ENCODE measurements at places on chromosomes 3 and 15. TPM values are rescaled to one million over a fixed set of nuclear protein-coding genes. Genes with fewer than 3 reads are reported as not detected.
A peak's percentile ranks its signal among the peaks of the same experiment; 100 is the strongest.

DNA sequence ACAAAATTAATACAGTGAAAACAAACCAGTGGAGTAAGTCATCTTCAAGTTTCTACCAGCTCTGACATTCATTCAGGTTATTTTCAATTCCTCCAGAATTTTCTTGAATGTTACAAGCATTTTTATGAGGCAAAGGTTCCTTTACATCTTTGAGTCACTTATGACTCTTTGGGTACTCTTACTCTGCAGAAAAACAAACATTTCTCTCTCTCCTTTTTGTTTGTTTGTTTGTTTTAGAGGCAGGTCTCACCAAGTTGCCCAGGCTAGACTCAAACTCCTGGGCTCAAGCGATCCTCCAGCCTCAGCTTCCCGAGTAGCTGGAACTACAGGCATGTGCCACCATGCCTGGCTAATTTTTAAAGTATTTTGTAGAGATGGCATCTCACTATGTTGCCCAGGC lies 233.5 kb downstream of the ADAMTSL3 start:
- ATAC-seq = no peak
- H3K4me1 ChIP-seq = peaks cover 23% of the 10 kb centered on the region
- H3K4me3 ChIP-seq = no peak overlapping the region
- no peaks in the 10 kb centered on the region for H3K36me3 ChIP-seq
- no peaks in the 10 kb centered on the region for H3K27me3 ChIP-seq
- no peak overlapping the region for H3K27ac ChIP-seq

NR1I2 gene
- total RNA-seq = not detected

GRCh38 chr3:133939463-133939835 lies 43.8 kb upstream of the RAB6B start:
- H3K27me3 ChIP-seq = no peaks in the 10 kb centered on the region
- no peak for ATAC-seq
- H3K4me3 ChIP-seq = no peak overlapping the region
- H3K27ac ChIP-seq = no peak overlapping the region
- H3K4me1 ChIP-seq = no peaks in the 10 kb centered on the region

GRCh38 chr3:160981217-160981938 lies 123.8 kb downstream of the B3GALNT1 start:
- no peaks in the 10 kb centered on the region for H3K27me3 ChIP-seq
- H3K27ac ChIP-seq = no peak overlapping the region
- no peaks in the 10 kb centered on the region for H3K36me3 ChIP-seq
- H3K4me1 ChIP-seq = no peaks in the 10 kb centered on the region

GRCh38 chr3:120855665-120856437 lies 52.2 kb upstream of the STXBP5L start:
- no peaks in the 10 kb centered on the region for H3K36me3 ChIP-seq
- H3K4me1 ChIP-seq = no peaks in the 10 kb centered on the region

FEZF2 gene
- not detected for total RNA-seq

SECISBP2L gene
- total RNA-seq = 43.3 TPM

- H3K36me3 ChIP-seq = no peaks in the 10 kb centered on the region
- no peak for ATAC-seq
- no peak overlapping the region for H3K4me3 ChIP-seq
- H3K4me1 ChIP-seq = no peaks in the 10 kb centered on the region
- no peak overlapping the region for H3K27ac ChIP-seq
Measured at GRCh38 chr15:101560722-101561583, 71.4 kb upstream of the PCSK6 start.

DNA sequence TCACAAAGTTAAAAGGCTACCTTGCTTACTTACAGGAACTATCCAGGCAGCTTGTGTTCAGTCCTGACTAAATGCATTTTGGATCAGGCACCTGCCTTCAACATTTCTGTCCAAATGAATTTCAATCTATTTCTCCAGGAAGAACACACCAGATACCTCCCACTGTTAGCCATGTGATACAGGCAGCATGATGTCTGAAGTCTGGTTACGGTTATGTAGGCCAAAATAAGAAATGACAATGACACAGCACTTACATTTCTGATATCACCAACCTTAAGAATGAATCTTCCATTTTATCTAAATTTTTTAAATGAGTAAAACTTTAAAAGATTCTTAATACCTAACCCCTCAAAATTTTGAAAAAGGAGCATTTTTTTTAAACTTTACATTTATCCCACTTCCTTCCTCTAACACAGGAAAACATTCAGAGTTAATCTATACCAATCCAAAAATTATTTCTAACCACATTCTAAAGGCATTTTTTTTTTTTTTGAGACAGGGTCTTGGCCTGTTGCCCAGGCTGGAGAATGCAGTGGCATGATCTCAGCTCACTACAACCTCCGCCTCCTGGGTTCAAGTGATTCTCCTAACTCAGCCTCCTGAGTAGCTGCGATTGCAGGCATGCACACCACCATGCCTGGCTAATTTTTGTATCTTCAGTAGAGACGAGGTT lies at the start of gene MAP4:
TSS of gene MAP4 (minus strand) at position 116 of the 673 bp plus-strand sequence. CDS start 17,556 bp downstream, outside the sequence.
- peak within 1 kb of the TSS; percentile 69 for H3K27ac ChIP-seq
- no peaks in the 10 kb centered on the region for H3K36me3 ChIP-seq
- ATAC-seq = no peak
- H3K4me1 ChIP-seq = peaks cover 38% of the 10 kb centered on the region
- no peak within 1 kb of the TSS for H3K4me3 ChIP-seq

GRAMD1C gene
- total RNA-seq = 1.4 TPM

DNA sequence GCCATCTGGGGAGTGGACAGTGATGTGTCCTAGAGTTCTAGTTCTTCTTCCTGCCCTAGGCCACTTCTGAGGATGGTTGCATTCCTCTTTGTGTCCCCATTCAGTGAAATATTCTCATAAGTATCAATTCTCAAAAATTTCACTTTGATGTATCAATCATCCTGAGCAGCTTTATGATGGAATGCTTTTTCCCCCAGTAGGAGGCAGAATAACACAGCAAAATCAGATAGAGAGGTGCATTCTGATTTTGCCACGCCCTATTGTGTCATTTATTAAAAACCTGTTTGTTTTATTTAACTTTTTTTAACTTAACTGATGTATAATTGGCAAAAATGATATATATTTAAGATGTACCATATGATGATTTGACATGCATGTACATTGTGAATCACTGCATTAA lies 656.0 kb upstream of the GRM7 start:
- ATAC-seq = no peak
- H3K4me1 ChIP-seq = no peaks in the 10 kb centered on the region
- H3K27ac ChIP-seq = no peak overlapping the region
- no peak overlapping the region for H3K4me3 ChIP-seq
- H3K36me3 ChIP-seq = no peaks in the 10 kb centered on the region

GOLGA8J gene
- not detected for total RNA-seq

GP5 gene
- not detected for total RNA-seq

DNA sequence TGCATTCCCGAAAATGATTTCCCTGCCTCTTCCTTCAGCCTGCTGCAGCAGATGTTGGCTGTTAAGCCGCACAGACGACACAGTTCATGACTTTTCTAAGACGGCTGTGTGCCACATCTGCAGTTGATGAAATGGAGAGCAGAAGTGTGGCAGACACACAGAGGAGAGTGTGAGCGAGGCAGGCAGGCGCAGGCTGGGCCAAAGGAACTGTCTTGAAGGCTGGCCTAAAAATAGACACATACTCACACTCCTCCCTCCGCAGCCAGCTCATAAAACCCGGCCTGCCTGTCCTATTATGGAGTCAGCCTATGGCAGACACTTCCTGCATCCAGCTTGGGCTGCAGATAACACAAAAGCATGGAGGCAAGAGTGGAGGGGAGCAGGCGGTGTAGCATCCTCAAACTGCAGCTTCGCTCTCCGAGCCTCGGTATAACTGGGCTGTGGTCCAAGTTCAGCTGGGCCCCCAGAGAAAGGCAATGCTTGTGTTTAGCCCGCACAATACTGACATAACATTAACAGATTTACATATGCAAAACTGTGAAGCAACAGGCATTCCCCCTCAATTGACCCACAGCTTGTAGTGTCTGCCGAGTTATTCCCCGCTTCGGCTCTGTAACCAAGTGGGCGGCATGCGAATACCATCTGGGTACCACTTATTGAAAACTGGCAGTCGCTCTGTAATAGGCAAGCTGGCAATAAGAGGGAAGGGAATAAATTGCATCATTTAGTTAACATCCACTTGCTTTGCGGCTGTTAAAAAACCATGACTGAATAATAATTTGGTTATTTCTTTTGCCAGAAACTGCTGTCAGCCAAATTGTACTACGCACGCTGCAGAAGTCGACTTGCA lies 40.8 kb downstream of the FOXP1 start:
- peak overlapping the region; percentile 31 for H3K27ac ChIP-seq
- no peaks in the 10 kb centered on the region for H3K36me3 ChIP-seq
- H3K4me1 ChIP-seq = peaks cover 5% of the 10 kb centered on the region
- ATAC-seq = peak; percentile 95

APPL1 gene
- 39.5 TPM for total RNA-seq

TBCCD1 gene
- 8.8 TPM for total RNA-seq

- H3K4me3 ChIP-seq = no peak overlapping the region
- ATAC-seq = no peak
- no peaks in the 10 kb centered on the region for H3K27me3 ChIP-seq
Measured at GRCh38 chr3:73637042-73637441, 12.3 kb upstream of the PDZRN3 start.

SLC28A1 gene
- not detected for total RNA-seq

MINDY2 gene
- 37.8 TPM for total RNA-seq

DNA sequence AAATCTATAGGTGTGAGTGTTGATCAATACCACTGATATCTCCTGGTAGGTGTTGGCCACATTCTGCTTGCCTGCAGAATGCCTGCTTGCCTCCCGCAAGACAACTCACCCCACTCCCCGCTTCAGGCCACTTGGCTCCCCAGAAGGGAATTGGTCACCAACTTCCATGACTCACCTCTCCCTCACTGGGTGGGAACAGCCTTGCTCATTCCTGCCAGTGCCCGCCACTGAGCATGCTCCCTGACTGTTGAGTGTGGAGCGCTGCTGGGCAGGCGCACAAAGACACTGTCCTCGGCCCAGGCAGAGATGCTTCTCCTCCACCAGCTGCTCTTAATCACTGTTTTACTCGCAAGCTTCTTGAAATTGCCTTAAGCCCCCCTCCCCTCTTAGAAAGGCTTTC lies 57.3 kb upstream of the PPP2R3A start:
- H3K36me3 ChIP-seq = no peaks in the 10 kb centered on the region
- ATAC-seq = no peak
- no peak overlapping the region for H3K27ac ChIP-seq
- H3K4me3 ChIP-seq = no peak overlapping the region
- no peaks in the 10 kb centered on the region for H3K4me1 ChIP-seq
- H3K27me3 ChIP-seq = no peaks in the 10 kb centered on the region

GRCh38 chr3:195918176-195918575 lies 9.8 kb upstream of the TNK2 start:
- H3K27me3 ChIP-seq = peaks cover 19% of the 10 kb centered on the region
- peaks cover 19% of the 10 kb centered on the region for H3K4me1 ChIP-seq
- no peak overlapping the region for H3K27ac ChIP-seq
- H3K4me3 ChIP-seq = no peak overlapping the region
- ATAC-seq = no peak

DNA sequence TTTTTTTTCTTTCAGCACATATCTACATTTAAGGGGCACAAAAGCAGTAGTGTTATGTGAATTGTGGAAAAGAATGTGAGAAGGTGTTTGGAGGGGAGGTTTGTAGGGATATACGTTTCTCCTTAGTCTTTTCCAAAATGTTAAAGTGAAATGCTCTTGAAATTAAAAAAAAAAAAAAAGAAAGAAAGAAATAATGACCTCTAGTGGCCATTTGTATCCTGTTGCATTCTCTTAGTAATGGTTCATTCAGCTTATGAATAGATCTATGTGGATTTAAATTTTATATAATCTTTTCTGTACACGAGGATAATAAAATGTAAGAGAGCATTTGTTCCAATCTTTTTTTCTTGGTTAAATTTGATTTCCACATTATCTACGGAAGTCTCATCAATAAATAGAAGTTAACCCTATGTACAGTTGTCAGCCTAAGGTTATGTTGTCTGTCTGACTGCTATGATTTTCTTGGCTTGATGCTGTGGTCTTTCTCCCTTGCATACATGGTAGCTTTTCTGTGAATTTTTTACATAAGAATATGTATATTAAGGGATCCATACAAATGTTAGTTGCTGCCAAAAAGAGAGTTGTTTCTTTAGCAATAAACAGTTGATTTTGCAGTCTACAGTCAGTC lies 1.7 kb downstream of the P2RY13 start:
- no peaks in the 10 kb centered on the region for H3K27me3 ChIP-seq
- no peak overlapping the region for H3K27ac ChIP-seq
- no peaks in the 10 kb centered on the region for H3K36me3 ChIP-seq
- no peak overlapping the region for H3K4me3 ChIP-seq
- no peaks in the 10 kb centered on the region for H3K4me1 ChIP-seq

KLF15 gene
- total RNA-seq = 95.4 TPM

GRCh38 chr3:58556761-58557221 lies 19.8 kb upstream of the ACOX2 start:
- no peak for ATAC-seq
- no peak overlapping the region for H3K4me3 ChIP-seq
- no peaks in the 10 kb centered on the region for H3K36me3 ChIP-seq
- no peak overlapping the region for H3K27ac ChIP-seq
- no peaks in the 10 kb centered on the region for H3K4me1 ChIP-seq

PRR20G gene
- not detected for total RNA-seq

DNA sequence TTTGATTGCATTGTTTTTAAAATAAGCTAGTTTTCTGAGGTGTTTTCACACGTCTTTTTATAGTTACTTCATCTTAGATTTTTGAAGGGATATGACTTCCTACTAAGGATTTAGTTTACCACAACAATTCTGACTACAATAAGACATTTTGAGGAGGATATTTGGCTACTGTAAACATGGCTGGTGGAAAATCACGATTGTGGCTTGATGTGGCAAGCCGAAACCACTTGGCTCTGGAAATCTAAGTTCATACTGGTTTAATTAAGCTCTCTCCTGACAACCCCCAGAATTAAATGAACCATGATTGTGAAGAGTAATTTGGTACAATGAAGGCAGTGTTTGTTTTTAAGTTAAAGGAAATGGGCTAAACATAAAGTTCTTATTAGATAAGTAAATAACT lies 30.8 kb downstream of the ST3GAL6 start:
- no peaks in the 10 kb centered on the region for H3K36me3 ChIP-seq
- H3K27ac ChIP-seq = no peak overlapping the region
- H3K4me3 ChIP-seq = no peak overlapping the region
- no peaks in the 10 kb centered on the region for H3K27me3 ChIP-seq

ARHGAP11A gene
- total RNA-seq = 2.3 TPM

GRCh38 chr3:72591522-72592421 lies 256.5 kb downstream of the SHQ1 start:
- H3K27ac ChIP-seq = peak overlapping the region; percentile 59
- peaks cover 9% of the 10 kb centered on the region for H3K4me1 ChIP-seq
- no peak overlapping the region for H3K4me3 ChIP-seq
- no peaks in the 10 kb centered on the region for H3K27me3 ChIP-seq
- H3K36me3 ChIP-seq = no peaks in the 10 kb centered on the region
- peak; percentile 57 for ATAC-seq

DNA sequence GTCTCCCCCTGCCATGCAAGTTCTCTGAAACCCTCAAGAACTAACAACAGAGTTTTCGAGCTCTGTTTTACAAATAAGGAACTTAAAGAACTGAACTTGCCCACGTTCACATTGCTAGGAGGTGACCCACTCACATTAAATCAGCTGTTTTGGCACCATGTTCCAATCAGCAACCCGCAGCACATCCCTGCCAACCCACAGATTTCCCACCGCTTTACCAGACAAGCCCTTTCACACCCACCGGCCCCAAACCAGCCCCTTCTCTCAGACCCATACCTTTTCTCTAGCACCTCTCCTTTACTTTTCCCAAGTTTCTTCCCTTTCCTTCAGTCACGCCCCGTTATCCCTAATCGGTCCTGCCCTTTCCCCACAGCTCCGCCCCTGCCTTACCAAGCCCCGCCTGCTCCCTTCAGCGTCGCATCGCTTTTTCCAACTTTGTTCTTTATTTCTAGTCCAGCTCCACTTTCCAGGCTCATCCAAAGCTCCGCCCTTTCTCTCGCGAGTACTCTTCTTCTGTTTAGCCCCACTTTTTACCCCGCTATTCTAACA lies 804 bp upstream of the BRPF1 start:
- peak; percentile 86 for ATAC-seq
- H3K27me3 ChIP-seq = no peaks in the 10 kb centered on the region
- peak overlapping the region; percentile 98 for H3K27ac ChIP-seq
- peak overlapping the region; percentile 87 for H3K4me3 ChIP-seq
- no peaks in the 10 kb centered on the region for H3K36me3 ChIP-seq

ALDH1A3 gene
- 23.0 TPM for total RNA-seq

All from gastroesophageal sphincter (tissue), 4 donors.